Immature natural killer cell (primary cell): ENCODE measurements at places on chromosomes 11 and 22. TPM values are rescaled to one million over a fixed set of nuclear protein-coding genes. Genes with fewer than 3 reads are reported as not detected.

TRPC6 gene
- polyA plus RNA-seq: not detected

OR5T2 gene
- not detected for polyA plus RNA-seq

OR52I1 gene
- not detected for polyA plus RNA-seq

DCDC1 gene
- polyA plus RNA-seq: not detected

DNA sequence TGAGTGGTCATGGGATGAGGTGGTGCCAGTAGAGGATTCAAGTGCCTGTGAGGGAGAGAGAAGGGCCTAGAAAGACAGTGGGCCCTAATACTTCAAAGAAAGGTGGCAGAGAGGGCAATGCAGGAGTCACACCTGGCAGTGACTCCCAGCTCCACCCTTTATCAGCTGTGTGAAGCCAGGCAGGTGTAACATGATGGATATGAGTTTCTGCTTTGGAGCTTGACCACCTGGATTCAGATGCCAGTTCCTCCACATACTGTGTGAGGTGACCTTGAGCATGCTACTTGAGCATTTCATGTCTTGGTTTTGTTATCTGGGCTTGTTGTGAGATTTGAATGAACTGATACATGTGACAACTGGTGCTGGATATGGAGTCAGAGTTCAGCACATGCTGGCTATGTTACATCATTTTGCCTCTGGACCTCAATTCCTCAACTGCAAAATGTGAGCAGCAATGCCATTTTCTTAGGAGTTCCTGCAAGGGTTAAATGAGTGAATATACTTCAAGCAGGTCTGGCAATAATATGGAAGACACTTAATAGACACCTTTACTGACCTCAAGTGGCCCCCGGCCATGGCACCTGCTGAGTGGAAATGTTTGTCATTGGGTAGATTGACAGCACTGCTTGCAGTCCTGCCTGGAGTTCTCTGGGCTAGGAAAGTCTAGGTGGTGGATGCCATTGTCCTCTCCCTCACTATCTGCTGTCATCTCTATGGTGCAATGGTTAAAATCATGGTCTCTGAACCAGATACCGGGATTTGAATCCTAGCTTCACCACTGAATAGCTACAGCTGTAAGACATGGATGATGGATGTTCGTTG is 83.3 kb downstream of the MICAL2 start:
- no peak for DNase-seq
